Effector memory CD4-positive, alpha-beta T cell (primary cell): ENCODE measurements at places on chromosomes 1 and 21.

DNA sequence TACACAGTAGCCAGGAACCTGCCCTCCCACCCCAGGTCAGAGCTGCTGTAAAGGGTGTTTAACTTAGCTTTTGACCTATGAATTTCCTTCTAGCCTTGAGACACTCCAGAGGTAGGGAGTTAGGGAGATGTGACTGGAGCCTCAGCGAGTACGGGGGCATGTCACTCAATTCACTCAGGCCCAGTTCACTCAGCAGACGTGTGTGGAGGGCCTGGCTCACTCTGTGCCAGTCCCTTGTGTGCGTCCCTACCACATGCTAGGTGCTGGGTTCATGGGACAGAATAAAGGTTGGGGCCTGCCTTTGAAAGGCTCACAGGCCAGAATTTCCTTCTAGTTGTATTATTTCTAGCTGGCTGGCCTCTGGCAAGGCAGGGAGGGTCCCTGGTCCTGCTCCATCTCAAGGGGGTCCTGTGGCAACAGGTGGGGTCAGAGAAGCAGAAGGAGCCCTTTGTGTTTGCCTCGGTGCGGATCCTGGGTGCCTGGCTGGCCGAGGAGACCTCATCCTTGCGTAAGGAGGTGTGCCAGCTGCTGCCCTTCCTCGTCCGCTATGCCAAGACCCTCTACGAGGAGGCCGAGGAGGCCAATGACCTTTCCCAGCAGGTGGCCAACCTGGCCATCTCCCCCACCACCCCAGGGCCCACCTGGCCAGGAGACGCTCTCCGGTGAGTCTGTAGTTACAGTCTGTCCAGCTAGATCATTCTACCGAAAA lies 4.5 kb downstream of the NCDN start:
- DNase-seq: no peak

- DNase-seq: no peak
Observed at GRCh38 chr1:184633785-184634184, 120.9 kb downstream of the EDEM3 start.

- DNase-seq: no peak
Observed at GRCh38 chr1:63848733-63849132, 74.9 kb downstream of the ROR1 start.

- no peak for DNase-seq
Observed at GRCh38 chr1:167173516-167174184, 47.0 kb upstream of the POU2F1 start.

- DNase-seq: no peak
Observed at GRCh38 chr1:58724483-58724882, 24.6 kb upstream of the MYSM1 start.

- DNase-seq: no peak
Observed at GRCh38 chr1:31238986-31239613, 587 bp downstream of the NKAIN1 start.

DNA sequence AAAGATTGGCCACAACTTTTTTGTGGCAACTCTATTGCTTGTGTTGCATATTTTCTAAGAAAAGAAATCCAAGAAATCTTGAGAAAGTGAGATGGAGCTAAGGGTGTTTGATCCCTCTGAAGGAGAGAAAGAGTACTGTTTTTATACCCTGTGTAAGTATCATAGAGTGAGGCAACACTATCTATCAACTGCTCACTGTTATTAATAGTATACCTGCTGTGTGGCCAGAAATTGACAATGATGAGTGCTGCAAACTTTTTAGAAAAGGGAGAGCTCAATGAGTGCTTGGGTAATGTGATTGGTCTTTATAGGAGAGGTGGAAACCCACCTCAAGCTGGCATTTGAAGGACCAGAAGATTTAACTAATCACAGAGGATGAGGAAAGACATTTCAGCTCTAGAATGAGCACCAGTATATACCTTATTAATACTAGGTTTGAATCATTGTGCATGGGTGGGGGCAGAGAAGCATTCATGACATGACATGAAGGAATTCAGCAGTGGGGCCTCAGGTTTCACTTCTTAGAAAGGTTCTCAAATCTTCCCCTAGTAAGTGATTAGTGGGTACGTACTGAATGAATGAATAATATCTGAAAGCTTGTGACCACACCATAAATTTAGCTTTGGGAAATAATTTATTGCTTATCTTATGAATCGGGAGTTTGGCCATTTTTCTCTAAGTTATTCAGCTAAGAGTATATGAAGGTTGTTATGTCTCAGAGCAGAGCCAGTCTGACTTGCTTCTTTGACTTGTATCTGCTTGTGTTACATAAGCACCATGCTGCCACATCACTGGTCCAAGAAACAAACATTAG lies 169.2 kb upstream of the SGIP1 start:
- DNase-seq: no peak

GRCh38 chr1:234588386-234588785 lies 21.6 kb downstream of the IRF2BP2 start:
- DNase-seq: no peak

DNA sequence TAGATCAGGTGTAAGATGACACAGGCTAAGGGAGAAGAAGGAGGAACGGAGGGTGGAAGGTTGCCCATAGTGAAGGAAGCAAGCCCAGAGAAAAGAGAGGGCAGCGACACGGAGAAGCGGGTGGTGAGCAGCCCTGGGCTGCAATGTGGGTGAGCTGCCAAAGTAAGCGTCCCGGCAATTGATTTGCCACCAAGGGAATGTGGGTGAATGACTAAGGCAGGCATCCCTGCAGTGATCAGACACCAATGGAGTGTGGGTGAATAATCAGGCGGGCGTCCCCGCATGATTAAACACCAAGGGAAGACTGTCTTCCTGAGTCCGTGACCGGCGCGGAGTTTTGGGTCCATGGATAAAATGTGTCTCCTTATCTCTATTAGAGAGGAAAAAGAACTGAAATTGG lies 79.6 kb downstream of the UCHL5 start:
- no peak for DNase-seq

DNA sequence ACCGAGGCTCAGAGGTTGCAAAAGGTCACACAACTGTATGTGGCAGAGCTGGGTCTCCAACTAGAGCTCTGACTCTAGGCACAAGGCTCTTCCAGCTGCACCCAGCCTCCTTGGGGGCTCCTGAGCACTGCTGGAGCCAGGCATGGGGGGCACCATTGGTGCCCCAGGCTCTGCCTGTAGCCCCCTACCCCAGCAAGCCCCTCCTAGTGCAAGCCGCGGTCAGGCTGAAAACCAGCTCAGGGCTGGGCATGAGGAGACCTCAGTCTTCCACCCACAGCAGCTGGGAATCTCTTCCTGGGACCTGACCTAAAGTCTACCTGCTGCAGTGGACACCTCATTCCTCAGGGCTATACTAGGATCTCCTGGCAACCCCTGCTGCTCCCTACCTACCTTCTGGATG lies 14.6 kb downstream of the TNNT2 start:
- no peak for DNase-seq

DNA sequence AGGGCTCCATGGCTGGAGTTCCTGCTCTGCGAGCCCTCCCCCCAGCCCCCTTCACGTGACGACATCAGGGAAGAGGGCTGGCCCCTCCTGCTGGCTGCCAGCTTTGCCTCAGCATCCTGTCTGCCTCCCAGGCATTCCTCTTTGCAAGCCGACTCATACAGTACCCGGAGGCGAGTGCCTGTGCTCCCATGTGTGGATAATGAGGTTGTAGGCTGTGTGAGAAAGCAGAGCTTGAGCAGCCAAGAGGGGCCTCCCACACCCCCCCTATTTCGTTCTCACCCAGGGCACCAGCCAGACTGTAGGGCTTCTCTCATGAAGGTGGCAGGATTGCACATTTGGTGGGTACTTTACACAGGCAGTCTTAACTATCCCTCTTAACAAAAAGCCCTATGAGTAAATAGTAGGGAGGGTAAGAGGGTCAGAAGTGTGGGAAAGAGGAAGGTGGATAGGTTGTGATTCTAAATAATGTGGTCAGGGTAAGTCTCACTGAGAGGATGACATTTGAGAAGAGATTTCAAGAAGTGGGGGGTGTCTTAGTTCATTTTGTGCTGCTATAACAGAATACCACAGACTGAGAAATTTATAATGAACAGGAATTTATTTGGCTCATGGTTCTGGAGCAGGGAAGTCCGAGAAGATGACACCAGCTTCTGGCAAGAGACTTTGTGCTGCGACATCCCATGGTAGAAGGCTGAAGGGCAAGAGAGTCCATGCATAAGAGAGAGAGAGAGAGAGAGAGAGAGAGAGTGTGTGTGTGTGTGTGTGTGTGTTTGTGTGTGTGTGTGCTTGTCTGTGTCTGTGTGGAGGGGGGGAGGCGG lies 113.5 kb downstream of the OMA1 start:
- DNase-seq: no peak

DNA sequence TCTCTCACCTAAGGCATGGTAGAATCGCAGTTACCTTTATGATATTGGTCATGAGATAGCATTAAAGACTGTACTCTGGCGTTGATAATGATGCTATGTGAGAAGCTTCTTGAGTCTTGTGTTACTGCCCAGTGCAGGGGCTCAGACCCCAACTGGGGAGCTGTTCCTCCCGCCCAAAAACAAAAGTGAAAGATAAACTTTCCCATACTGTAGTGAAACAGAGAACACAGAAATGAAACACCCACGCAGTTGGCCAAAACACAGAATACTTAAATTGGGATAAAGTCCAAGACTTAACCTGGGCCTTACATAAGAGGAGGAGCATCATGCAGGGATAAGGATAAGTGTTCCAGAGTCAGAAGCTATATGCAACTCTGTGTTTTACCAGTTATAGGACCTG lies 130.6 kb downstream of the HHIPL2 start:
- no peak for DNase-seq

- DNase-seq: no peak
Observed at GRCh38 chr1:24051206-24051945, 60.6 kb downstream of the MYOM3 start.

GRCh38 chr1:203985044-203985443 lies 87.9 kb upstream of the SOX13 start:
- no peak for DNase-seq

DNA sequence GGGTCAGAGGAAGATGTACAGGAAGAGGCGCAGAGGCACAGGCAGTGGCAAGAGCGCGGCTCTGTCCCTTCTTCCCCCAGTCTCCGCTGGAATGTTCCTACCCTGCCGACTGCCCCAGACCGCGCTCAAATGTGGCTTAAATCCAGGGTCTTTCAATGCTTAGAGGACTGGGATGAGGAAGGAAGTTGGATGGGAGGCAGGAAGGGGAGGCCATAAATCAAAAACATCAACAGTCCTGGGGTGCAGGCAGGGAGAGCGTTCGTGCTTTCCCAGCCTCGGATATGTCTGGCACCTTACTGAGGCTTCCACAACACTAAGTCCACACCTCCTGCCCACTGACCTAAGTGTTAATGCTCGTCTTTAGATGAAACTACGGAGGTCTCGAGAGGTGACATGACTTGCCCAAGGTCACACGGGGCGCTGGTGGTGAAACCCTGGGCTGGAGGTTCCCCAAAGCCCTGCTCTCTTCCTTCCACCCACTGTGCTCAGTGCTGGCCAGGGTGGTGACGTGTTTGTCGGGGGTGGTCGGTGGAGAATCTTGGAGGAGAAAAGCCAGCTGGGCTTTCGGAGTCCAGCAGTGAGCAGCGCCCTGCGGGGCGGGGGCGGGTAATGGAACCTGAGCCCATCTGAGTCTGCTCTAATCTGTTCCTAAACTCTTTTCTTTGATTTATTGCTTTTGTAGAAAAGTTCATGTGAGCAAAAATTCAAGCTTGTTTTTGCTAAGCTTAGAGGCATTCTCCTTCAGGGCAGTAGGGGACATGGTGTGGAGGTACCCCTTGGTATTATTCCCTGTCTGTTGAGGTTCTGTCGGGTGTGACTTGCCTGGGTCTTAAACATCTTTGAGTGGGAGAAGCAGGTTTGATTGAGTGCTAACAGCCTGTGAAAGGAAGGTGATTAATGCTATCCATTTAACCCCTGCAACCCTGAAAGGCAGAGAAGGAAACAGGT lies 708 bp downstream of the CDA start:
- DNase-seq: no peak

GRCh38 chr1:168427051-168427450 lies 116.7 kb downstream of the XCL2 start:
- no peak for DNase-seq

- no peak for DNase-seq
Observed at GRCh38 chr1:156577550-156577949, 2.0 kb upstream of the TTC24 start.

GRCh38 chr21:14376854-14377253 lies 6.1 kb downstream of the HSPA13 start:
- no peak for DNase-seq

- no peak for DNase-seq
Observed at GRCh38 chr1:46577671-46578070, 26.2 kb upstream of the KNCN start.

- DNase-seq: no peak
Observed at GRCh38 chr1:43367026-43367903, 546 bp downstream of the ELOVL1 start.

DNA sequence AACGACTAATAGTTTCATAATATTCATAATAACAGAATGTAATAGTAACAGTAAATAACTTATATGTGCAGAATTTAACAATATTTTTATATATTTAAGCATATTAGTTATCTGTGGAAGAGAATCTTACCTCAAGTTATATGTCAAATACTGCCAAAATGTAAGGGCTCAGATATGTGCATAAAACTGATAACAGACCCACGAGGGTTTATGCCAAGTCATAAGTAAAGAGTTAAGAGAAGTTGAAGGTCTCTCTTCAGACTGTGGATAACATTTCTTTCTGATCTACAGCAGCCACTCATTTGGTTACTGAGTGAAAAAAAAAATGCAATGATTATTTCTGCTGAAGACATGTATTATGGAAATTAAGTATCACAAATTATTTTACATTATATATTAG lies 1167.8 kb upstream of the NCAM2 start:
- no peak for DNase-seq

GRCh38 chr1:216688127-216688657 lies 35.0 kb downstream of the ESRRG start:
- DNase-seq: no peak

GRCh38 chr1:94872771-94873495 lies 52.8 kb downstream of the SLC44A3 start:
- no peak for DNase-seq

GRCh38 chr1:30778979-30779293 lies 21.4 kb upstream of the LAPTM5 start:
- no peak for DNase-seq

DNA sequence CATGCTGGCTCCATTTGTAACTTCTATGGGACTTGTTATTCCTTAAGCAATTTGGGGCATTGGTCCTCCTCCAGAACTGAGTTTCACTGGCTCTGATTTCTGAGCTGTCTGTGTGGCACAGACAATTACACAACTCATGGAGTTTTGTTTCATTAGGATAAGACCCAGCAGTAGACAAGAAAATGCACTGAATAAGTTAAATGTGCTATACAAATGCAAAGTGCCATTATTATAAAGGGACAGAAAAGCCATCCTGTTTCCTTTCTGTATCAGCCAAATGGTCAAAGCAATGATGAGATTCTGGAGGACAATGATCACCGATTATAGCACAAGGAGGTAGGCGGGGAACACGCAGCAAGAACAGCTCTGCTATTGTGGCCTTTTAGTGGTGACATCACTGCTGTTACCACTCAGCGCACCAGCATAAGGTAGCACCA lies 81.9 kb downstream of the CNIH3 start:
- no peak for DNase-seq

- DNase-seq: no peak
Observed at GRCh38 chr1:202860744-202861419, 28.1 kb downstream of the RABIF start.

DNA sequence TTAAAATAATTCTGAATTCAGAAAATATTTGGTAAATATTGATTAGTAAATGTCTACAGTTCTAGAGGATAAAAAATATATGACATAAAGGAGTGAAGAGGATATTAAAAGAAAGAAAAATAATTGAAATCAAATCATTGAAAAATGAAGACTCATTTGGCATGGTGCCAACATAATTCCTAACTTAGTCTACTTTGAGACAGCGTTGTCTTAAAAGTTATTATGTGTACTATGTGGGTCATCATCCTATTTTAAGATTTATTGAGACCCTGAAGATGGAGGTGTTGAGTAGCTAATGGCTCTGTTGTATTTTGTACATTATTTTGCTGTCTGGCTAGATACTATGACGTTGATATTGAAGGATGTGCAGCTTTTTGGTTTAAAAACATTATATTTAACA lies 156.7 kb upstream of the PTGFR start:
- DNase-seq: no peak
